GF-D8 (cell line): ENCODE measurements at places on chromosomes 2 and 18.

DNA sequence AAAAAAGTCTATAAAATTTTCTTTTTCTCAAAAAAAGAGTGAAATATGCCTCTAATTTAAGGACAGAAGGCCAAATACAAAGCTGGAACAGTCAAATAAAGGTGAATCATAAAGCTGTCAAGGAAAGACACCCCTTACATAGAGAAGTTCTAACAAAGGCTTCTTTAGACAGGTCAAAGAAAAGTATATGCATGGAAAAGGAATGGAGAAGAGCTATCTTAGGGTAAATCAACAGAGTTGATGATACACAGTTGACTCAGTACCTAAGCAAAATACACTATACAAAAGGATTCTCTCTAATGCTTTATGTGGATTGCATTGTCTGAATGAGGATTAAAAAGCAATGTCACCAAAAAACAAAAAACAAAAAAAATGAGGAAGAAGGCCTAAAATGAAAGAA lies 214.8 kb downstream of the TXNL1 start:
- DNase-seq, result no peak

DNA sequence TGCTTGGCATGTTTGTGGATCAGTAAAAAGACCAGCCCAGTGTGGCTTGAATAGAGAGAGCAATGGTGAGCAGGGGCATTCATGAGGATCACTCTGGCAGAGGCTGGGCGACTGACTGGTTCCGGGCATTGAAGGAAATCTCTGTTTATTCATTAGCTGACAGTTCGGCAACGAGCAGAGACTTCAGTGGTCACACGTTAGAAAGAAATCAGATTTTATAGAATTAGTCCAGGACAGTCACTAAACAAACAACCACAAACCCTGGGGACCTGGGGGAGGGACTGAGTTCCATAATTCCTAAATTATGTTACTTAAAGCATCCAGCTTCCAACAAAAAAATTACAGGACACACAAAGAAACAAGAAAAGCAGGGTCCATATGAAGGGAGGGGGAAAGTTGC lies 72.5 kb downstream of the NOL10 start:
- no peak for DNase-seq

DNA sequence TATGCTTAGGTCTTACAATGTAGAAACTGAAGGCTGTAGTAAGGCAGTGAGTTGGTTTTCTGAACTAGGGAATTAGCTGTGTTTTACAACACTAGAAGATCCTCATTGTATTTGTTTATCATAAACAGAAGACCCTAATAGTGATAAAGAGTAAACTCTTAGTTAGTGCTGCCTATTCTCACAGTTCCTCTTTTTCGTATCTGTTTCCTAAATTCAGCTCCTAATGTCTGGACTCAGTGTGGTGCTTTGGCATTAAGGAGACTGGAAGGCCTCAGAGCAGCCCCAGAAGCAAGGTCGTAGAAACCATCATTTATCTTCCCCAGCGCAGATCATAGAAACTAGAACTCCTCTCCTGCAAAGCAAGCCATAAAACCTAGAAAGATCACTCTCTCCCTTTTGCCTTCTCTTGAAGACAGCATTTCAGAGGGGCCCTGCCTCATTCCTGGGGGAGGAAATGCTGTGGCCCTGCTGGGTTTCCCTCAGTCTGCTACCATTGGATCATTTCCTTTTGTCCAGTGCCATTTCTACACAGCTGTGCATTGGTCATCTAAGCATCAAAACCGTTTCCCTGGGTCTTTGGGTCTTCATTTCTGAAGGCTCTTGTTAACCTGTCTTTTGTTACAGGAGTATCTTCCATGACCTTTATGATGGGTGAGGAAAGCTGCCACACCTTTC lies 4.7 kb downstream of the ACP1 start:
- no peak for DNase-seq

- DNase-seq, result no peak
These were observed 50.9 kb downstream of the FBLN7 start for GRCh38 chr2:112189001-112189556.

DNA sequence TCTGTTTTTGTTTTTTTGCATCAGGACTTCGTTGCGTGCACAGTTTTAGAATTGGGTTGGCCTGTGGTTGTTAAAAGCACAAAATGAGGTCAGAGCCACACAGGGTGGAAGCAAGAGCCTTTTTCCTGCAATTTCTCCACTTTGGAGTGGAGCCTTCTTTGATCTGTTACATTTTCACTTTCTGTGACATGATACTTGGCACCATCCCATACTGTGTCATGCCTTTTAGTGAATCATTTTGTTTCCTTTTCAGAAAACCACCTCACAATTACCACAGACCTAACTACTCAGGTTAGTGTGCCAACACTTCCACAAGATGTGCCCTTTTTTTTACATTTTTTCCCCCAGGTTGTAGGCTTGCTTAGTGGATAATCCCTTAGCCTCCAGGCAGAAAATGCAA lies 32.5 kb downstream of the MERTK start:
- DNase-seq, result no peak

DNA sequence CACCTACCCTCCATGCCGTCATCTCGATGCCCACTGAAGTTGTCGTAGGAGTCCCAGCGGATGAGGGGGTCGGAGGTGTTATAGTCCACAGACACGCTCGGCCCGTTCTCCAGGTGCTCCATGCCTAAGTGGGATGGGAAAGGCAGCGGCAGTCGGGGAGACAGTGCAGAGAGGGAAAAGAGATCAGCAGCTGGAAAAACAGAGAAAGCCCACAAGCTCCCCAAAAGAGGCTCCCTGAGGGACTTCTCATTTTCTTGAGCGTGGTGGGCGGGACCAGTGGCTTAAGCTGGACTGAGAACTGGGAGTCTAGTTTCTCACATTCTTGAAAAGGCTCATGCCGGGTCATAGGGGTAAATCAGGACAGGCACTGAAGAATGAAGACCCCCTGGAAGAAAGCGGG lies 121.9 kb downstream of the TNS1 start:
- DNase-seq, result no peak

- DNase-seq, result no peak
These were observed 148.3 kb downstream of the PLEKHA3 start for GRCh38 chr2:178628605-178629004.

DNA sequence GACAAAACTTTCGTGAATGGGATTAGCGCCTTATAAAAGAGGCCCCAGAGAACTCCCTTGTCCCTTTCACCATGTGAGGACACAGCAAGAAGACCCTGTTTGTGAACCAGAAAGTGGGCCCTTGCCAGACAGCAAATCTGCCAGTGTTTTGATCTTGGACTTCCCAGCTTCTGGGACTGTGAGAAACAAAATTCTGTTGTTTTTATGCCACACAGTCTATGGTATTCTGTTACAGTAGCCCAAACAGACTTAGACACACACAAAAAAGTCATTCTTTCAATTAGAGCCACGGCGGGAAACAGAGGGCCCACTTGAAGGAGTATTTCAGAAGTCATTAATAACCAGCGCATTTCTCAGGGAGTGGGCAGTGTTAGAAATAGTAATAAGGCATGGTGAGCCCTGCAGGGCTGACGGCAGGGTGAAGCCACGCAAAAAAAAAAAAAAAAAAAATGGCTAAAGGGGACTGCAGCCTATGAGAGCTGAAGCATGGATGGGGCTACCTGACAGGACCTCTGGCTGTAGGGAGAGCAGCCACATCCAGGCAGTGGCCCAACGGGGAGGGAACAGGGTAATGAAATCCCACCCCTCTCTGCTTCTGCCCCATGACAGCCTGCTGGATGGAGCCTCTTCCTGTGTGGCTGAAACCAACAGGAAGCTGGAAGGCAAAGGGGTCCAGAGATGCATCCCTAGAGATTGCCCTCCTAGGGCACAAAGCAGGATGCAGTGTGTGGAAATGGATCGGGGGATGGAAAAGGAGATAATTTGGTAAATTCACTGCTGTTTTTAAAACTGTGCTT lies 189.3 kb downstream of the KCNS3 start:
- no peak for DNase-seq

GRCh38 chr2:199302851-199303250 lies 154.9 kb downstream of the SATB2 start:
- DNase-seq, result no peak

- no peak for DNase-seq
These were observed 537 bp downstream of the AGFG1 start for GRCh38 chr2:227472265-227473121.

DNA sequence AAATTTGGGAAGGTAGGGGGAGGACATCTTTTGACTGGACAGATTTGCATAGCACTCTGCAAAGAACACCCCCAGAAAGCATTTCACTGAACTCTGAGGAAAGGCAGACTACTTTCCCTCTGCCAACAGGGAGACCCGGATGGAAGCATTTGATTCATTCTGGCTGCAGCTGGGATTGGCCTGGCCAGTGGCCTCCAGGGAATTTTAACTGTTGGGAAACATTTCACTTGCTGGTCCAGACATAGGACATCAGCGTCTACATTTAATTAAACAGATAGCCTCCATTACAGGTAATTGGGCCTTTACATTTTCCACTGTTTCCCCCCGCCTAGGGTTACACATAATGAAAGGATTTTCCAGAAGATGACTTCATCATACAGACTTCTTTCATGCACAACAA lies 92.8 kb downstream of the MARCHF4 start:
- no peak for DNase-seq

GRCh38 chr2:112866128-112866835 lies 29.7 kb upstream of the IL1B start:
- no peak for DNase-seq

GRCh38 chr2:207892716-207893402 lies 123.2 kb upstream of the FZD5 start:
- DNase-seq, result no peak

GRCh38 chr18:35513181-35513936 lies 15.6 kb upstream of the INO80C start:
- DNase-seq, result no peak

DNA sequence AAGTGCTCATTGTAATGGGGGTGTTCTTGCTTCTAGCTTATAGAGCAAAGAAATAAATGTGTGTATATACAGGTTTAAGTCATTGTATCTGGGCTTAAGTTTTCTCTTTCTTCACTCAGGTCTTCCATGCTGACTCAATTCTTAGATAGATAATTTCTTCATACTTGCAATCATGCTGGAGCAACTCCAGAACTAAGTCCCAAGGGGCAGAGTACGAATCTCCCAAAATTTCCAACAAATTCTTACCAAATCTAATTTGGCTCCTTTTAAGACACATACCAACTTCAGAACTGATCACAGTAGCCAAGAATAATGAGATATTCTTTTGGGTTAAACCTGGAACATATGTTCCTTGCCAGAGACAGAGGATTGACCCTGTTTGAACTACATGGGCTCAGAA lies 4.3 kb upstream of the SPAG16 start:
- DNase-seq, result no peak

- DNase-seq, result no peak
These were observed 899 bp downstream of the SLC1A4 start for GRCh38 chr2:64989982-64990614.

GRCh38 chr2:37355735-37356134 lies 11.3 kb downstream of the QPCT start:
- no peak for DNase-seq

DNA sequence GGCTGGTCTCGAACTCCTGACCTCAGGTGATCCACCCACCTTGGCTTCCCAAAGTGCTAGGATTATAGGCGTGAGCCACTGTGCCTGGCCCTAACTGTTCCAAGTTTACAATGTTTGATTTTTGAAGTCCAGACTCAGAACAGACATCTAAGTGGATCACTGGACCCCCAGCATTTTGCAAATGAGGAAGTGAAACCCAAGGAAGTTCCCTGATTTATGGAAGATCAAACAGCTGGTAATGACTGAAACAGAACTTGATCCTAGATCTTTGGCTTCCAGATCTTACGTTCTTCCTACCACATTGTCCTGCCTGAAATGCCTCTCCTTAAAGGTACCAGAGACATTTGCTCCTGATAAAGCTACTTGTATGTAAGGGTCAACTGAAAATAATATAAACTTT lies 58.3 kb upstream of the NCOA1 start:
- DNase-seq, result no peak

DNA sequence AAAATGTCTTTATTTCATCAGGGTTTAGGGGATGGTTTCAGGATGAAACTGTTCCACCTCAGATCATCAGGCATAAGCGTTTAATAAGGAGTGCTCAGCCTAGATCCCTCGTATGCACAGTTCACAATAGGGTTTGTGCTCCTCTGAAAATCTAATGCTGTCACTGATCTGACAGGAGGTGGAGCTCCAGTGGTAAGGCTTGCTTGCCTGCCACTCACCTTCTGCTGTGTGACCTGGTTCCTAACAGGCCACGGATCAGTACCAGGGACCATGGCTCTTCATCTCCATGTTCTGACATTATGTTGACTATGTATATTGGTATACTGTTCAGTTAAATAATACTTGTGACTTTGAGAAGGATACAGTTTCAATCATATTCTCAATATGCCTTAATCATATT lies 41.6 kb downstream of the PPIG start:
- no peak for DNase-seq

GRCh38 chr2:238326801-238327365 lies 6.6 kb downstream of the TRAF3IP1 start:
- no peak for DNase-seq

DNA sequence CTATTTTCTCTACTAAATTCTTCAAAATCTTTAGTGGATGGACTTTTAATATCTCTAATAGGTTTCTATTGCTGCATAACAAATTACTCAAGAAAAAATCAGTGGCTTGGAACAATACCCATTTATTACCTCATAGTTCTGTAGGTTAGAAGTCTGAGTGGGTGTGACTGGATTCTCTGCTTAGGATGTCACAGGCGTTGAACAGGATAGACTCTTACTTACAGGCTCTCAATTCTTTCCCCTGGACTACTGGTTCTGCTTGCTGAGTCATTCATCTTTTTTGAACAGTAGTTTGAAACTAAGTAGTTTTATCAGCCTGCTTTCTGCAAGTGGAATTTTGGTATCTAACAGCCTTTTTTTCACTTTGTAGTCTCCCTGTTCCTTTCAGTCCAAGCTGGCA lies 265.4 kb downstream of the ZNF385B start:
- DNase-seq, result no peak

GRCh38 chr2:232375164-232375563 lies 3.4 kb upstream of the ALPP start:
- no peak for DNase-seq

DNA sequence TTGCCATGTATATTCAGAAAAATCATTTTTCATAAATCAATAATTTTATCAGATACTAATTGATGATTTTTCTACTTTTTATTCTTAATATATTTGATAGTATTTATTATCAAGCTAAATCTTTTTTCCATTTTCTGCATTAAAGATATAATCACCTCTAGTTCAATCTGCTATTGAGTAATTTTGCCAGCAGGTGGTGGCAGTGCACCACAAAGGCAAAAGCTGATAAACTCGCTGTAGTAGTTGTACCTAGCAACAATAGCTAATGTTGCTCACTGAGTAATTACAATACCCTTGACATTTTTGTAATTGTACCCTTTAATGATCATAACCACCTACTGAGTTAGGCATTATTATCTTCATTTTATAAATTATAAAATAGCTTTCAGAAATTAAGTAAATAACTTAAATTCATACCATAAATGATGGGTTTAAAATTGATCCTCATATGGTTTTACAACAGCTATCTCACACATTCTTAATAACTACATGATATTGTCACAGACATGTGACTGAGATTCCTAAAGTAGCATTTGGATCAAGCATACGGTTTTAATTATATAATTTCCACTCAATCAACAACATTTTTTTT lies 52.0 kb upstream of the CALCRL start:
- no peak for DNase-seq

- DNase-seq, result no peak
These were observed 7.1 kb upstream of the IL1RL1 start for GRCh38 chr2:102304268-102304667.

- no peak for DNase-seq
These were observed at the start of gene KCNS3 for GRCh38 chr2:17878281-17879136. Gene KCNS3, plus strand, starts transcription at chr2:17878667. Its CDS starts 52,342 bp downstream, at chr2:17931009.
